Nucleus accumbens (tissue), 56 donors: ENCODE measurements at places on chromosomes 4 and X.

DNA sequence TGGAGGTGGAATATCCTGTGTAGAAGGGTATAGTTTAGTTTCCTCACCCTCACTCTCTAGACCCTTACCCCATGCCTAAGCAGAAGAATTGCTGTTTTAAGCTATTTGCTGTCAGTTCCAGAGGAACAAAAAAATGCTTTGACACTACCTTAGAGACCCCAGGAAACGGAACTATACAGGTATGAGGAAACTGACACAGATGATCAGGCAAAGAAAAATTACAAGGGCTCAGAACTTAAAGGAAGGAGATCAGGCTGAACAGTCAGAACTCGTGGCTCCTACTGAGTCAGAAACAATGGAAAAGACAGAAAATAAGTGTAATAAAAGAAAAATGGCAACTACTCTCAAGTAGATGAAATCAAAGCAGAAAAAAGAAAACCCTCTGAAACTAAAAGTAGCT is 65.6 kb downstream of the BANK1 start:
- no peak for DNase-seq

DNA sequence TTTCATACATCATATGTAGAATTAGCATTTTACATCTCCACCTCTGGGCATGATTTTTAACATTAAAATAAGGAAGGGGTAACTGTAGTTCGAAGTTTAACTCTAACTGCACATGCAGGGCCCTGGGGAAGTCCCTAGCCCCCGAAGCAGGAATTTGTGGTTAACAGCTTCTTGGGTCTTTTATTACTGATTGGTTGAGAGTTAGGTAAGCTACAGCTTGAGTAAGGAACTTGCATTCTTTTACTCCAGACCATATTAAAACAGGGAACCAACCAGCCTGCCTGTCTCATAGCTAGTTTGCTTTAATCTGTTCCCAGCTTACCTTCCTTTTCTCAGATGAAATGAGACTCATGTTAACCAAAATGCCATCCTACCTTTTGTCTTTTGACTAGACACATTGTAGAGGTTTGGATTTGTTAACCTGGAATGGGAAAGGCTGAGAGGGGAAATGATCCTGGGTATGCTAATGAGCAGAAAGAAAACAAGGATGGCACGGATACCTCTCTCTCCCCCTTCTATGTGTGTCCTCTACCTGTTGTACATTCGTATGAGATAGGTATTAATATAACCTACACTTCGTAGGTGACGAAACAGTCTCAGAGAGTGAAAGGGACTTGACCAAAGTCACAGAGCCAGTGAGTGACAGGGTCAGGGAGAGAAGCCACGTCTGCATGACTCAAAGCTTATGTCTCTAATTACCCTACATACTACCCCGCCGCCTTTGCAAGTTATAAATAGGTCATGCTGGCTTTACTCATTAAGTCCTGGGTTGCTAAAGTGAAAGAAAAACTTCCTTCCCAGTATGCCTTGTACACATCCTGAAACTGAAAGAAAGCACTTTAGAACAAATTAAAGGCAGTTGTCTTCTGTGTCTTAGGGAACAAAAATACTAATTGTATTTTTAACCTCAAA is 119.5 kb upstream of the AFF2 start:
- no peak for DNase-seq

GRCh38 chr4:165991325-165992180 is 118.5 kb downstream of the TLL1 start:
- no peak for DNase-seq

DNA sequence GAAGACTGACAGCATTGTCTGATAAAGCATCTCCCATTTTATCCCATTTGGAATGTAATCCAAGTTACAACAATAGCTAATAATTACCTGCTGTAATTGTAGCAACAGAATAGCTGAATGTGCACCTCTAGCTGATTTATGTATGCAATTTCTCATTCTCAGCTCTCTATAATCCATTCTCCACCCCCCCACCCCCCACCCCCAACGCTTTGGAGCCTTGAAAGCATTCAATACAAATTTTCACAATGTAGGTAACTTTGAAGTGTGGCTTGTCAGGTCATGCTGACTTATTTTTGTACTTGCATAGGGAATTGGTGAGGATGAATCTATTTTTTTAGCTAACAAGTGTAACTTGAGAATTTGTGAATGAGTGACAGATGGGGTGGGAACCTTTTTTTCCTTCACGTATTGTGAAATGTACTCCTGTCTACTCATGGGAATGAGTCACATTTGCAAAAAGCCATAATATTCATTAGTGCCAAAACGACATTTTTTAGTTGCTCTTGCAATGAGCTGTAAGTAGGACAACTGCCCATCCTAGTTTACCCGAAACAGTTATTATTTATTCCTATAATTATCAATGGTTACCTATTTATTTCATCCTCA is 159.3 kb downstream of the PALLD start:
- DNase-seq, result no peak

GRCh38 chrX:41047878-41048534 is 37.2 kb upstream of the USP9X start:
- DNase-seq, result no peak
